ENCODE measurements at places on chromosomes 3 and 15.
A peak's percentile ranks its signal among the peaks of the same experiment; 100 is the strongest.

DNA sequence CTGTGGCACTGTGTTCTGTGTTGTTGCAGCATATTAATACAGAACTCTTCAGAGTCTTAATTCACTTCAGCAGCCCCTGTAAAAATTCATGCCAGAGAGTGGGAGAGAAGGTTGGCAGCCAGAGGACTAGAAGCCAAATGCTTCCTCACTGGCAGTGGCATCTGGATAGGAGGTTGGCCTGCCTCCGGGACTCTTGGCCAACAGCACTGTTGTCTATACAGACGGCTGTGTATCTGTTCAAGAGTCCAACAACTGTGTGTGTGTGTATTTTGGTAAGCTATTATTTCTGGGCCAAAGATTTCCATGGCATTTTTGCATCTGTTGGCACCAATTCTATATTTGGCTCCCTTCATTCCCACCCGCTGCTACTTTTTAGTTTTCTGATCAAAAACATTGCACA, 156.0 kb upstream of the SOX2 start:
- no peak for DNase-seq

GRCh38 chr15:72540606-72541237, 66.6 kb downstream of the ARIH1 start:
- no peak for DNase-seq

- DNase-seq: no peak
These were observed 82.7 kb downstream of the IL1RAP start for GRCh38 chr3:190596349-190597285.

- DNase-seq: no peak
These were observed 50.0 kb downstream of the RHCG start for GRCh38 chr15:89446255-89446891.

DNA sequence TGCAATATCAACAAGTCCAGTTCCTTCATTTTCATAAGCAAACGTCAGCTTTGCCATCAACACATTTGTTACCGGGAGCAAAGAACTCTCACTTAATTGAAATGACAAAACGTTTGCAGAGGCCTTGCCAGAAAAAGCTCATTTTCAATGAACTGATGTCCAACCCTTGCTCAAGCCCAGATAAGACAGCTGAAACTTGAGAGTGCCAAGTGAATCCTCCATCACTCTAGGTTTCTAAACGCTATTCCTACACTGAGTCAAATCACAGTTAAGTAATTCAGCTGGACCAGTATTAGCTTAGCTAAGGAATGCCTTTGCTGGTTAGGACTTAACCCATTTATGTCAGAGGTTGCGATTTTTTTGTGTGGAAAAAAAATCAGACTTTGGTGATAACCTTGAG, 11.5 kb downstream of the CHSY1 start:
- no peak for DNase-seq

GRCh38 chr3:143525408-143525807, 322.9 kb downstream of the SLC9A9 start:
- no peak for DNase-seq

DNA sequence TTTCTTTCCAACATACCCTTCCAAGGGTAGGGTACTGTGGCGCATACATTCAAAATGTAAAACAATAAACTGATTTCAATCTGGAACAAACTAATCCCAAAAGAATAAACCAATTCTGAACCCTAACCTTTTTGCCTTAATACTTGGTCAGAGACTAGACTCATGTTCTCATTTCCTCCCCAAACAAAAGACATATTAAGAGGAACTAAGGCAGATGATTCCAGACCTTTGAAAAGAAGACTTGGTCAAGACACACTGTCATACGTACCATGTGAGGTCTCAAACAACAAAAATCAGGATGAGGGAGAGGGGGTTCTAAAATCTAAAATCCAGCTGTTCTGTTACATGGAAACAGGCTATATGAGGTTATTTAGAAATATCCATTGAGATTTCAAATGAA, 102.1 kb downstream of the RFTN1 start:
- no peak for DNase-seq

GRCh38 chr15:66429117-66429516, 42.4 kb downstream of the MAP2K1 start:
- DNase-seq: no peak

DNA sequence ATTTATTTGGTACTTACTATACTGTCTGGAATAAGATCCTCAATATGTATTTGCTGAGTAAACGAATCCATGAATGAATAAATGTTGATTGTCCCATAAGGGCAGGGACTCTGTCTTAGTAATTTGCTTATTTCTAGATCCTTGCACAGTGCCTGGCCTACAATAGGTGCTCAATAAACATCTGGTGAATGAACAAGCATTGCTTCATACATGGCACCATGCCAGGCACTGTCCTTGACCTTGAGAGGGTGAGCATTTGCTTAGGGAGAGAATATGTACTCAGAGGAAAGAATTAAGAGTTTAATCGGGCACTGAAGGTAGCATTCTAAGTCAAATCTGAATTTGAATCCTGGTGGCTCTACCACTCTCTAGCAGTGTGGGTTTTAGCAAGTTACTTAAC, 282.1 kb downstream of the THSD4 start:
- no peak for DNase-seq

GRCh38 chr15:78641102-78641748, at the start of gene CHRNB4:
CHRNB4 (minus strand) TSS chr15:78641210; CDS start chr15:78641133, 77 bp downstream.
- DNase-seq: no peak

DNA sequence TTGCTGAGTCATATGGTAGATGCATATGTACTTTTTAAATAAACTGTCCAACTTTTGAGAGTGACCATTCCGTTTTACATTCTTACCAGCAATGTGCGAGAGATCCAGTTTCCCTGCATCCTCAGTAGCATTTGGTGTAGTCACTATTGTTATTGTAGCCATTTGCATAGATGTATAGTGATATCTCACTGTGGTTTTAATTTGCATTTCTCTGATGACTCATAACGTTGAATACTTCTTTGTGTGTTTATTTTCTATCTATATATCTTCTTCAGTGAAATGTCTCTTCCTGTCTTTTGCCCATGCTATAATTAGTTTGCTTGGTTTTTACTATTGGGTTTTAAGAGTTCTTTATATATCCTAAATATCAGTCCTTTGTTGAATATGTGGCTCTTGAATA, 255.7 kb upstream of the GRM7 start:
- no peak for DNase-seq

- no peak for DNase-seq
These were observed 195.2 kb downstream of the PDCD6IP start for GRCh38 chr3:33993631-33994030.

DNA sequence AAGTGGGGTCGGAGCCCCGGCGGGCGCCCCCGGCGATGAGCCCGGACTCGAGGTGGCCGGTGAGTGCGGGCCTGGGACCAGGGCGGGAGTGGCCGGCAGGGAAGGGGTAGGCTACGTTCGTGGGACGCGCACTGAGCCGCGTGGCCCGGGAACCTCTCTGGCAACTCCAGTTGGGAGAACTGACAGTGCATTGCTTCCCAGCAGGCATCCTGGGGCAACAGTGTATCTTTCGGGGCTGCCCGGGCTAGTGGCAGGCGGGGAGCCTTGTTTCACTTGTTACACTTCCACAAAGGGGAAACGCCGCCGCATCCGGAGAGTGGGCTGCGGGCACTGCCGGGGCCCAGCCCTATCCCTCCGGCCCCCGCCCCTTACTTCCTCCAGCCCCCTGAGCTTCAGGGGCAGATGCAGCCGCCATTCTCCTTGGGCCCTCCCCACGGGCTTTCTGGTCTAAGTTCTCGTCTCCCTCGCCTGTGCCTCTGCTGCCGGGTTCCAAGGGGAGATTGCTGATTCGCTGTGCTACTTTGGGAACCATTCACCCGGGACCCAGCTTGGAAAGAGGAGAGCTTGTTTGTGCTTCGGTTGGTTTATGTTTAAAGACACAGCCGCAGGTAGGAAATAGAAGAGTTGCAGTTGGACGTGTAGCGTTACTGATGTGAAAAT, 675 bp downstream of the BRPF1 start:
- no peak for DNase-seq

DNA sequence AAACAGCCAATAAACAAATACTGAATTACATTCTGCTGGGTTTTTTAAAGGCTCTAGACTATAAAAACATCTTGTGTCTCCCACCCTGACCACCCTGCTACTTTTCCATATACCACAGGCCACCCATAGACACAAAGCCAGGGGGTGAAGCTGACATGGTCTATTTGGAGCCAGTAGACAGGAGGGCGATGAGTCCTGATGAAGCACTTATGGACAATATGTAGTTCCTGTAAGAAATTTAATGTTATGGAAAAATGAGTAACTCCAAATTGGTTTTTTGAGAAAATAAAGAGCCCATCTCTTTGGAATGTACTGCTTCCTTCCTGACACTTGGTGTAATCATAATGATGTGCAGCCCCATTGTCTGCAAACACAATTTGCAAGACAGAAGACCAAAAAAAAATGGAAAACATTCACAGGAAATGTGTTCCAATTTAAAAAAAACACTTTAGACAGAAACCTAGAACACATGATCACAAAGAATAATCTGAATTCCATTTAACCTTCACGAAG, 11.8 kb downstream of the SSR3 start:
- no peak for DNase-seq

- no peak for DNase-seq
These were observed 36.3 kb upstream of the FAM107A start for GRCh38 chr3:58613236-58614132.

DNA sequence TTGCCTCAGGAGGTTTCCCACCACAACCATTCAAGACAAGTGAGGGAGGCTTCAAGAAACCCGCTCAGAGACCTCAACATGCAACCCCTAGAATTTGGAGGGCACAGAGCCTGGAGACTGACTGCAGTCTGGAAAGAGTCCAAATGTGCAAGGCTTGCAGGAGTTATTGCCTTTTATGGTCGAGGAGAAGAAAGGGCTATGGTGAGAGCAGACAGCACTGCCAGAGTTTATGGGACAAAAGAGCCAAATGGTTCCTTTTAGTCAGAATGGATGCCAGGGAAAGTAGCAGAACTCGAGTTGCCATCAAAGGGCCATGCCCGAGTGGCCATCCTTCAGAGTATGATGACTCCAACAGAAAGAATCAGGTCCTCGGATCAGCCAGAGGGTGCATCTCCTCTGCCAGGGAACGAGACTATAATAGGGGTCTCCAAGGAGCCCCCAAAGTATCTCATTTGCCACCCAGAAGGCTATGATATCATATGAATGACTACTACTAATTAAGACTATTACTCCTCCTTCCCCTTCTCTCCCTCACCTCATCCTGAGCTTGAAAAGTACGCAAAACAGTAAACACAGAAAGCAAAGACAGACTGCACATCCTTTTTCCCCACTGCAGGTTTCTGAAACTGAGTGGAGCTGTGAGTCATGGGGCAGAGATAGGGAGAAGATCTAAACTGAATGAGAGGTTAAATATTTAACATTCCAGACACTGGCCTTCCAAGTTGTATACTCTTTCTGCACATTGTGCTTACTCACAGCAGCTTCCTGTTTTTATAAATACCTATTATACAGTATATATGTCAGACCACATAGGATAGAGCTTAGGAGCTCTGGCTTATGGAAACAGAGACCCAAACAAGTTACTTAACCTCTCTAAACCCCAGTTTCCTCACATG, 33.9 kb upstream of the TMCO5A start:
- no peak for DNase-seq

- DNase-seq: no peak
These were observed 58.9 kb upstream of the MUC13 start for GRCh38 chr3:124993466-124993865.

GRCh38 chr3:63232764-63233396, 45.2 kb upstream of the SYNPR start:
- DNase-seq: no peak

GRCh38 chr3:124552224-124552623, 178.0 kb upstream of the UMPS start:
- peak; percentile 12 for DNase-seq

GRCh38 chr15:50744601-50745000, 20.9 kb downstream of the SPPL2A start:
- no peak for DNase-seq

GRCh38 chr15:67150023-67150860, 84.8 kb downstream of the SMAD3 start:
- DNase-seq: peak; percentile 98

DNA sequence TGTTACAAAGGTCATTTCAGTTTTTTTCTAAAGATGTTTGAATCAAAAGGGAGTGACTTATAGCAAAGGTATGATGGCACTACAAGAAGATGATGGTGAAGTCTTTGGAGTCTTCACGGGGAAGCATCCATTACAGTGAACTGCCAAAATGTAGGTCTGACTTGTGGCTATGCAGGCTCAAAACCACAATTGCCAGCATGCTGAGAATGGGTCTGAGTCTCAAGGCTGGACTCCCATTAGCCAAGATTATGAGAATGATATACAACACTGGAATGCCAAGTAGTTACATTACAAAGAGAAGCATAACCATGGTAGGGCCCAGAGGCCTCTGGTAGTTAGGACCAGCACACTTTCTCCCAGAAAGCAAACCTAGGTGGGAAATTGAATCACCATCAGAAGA, 194.2 kb downstream of the MTHFS start:
- DNase-seq: no peak

- no peak for DNase-seq
These were observed 452 bp downstream of the BBX start for GRCh38 chr3:107523289-107523538.

DNA sequence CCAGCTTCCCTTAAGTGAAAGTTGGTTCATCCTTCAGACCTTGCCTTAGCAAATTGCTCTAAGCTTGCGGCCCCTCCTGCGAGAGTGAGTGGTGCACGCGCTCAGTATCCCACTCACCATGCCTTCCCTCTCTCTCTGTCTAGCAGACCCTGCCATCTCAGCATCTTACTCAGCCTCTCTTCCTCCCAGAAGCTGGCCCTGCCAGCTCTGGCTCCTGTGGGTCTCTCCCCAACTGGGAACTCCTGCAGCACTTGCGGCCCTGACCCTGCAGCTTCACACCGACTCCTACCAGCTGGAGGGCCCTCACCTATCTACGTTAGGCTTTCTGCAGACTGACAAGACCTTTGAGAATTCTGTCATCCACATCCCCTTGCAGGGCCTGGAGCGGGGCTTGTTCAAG, 286.1 kb upstream of the TLE3 start:
- no peak for DNase-seq

- DNase-seq: no peak
These were observed 7.6 kb downstream of the VHL start for GRCh38 chr3:10149226-10149625.

DNA sequence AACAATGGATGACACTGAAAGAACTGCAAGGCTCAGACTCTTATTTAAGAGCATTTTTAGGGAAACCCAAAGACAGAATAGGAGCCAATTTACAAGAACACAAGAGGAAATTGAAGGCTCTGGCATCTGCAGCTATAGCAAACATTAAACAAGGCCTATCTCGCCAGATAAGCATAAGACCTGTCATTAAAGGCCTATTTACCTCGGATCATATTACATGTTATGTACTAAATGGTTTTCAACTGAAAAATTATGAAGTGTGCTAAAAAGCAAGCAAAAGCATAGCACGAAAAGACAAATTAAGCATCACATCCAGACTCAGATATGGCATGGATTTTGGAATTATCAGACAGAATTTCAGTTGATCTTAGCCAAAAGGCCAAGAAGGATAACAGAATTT, 617.1 kb downstream of the SQOR start:
- DNase-seq: no peak
